ENCODE measurements at places on chromosomes 7 and 10. TPM values are rescaled to one million over a fixed set of nuclear protein-coding genes. Genes with fewer than 3 reads are reported as not detected.

GRCh38 chr7:127968547-127968946, 62.7 kb downstream of the LRRC4 start:
- no peak for DNase-seq
- H3K27me3 ChIP-seq: no peaks in the 10 kb centered on the region
- H3K4me3 ChIP-seq: no peak overlapping the region
- H3K36me3 ChIP-seq: no peaks in the 10 kb centered on the region
- H3K27ac ChIP-seq: no peak overlapping the region
- H3K4me1 ChIP-seq: no peaks in the 10 kb centered on the region

- no peaks in the 10 kb centered on the region for H3K27me3 ChIP-seq
- no peaks in the 10 kb centered on the region for H3K36me3 ChIP-seq
- no peaks in the 10 kb centered on the region for H3K4me1 ChIP-seq
- H3K4me3 ChIP-seq: no peak overlapping the region
Measured at GRCh38 chr7:117041822-117042221, 88.5 kb downstream of the ST7 start.

GRCh38 chr7:71339924-71340323, 208.0 kb downstream of the GALNT17 start:
- H3K4me3 ChIP-seq: no peak overlapping the region
- no peak for DNase-seq
- H3K36me3 ChIP-seq: no peaks in the 10 kb centered on the region
- no peaks in the 10 kb centered on the region for H3K4me1 ChIP-seq

- H3K36me3 ChIP-seq: no peaks in the 10 kb centered on the region
- no peaks in the 10 kb centered on the region for H3K27me3 ChIP-seq
- H3K4me3 ChIP-seq: no peak overlapping the region
Measured at GRCh38 chr7:118502235-118502634, 277.7 kb downstream of the ANKRD7 start.

DNA sequence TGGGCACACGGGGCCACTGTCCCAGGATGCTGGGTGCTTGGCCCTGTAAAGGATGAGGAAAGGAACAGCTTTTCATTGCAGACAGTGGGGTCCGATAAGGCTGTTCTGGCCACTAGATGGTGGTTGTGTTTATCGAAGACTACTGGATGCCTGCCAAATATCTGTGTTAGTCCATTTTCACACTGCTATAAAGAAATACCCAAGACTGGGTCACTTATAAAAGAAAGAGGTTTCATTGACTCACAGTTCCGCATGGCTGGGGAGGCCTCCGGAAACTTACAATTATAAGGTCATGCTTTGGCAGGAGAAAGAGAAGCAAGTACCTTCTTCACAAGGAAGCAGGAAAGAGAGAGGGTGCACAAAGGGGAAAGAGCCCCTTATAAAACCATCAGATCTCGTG, 32.2 kb upstream of the GARS1 start:
- no peaks in the 10 kb centered on the region for H3K4me1 ChIP-seq
- H3K4me3 ChIP-seq: no peak overlapping the region
- no peaks in the 10 kb centered on the region for H3K27me3 ChIP-seq
- no peak for DNase-seq

Gene NRP1
- total RNA-seq: 153 TPM

All from uterus (tissue), 4 donors.